ENCODE measurements at places on chromosomes 6 and 20.
A peak's percentile ranks its signal among the peaks of the same experiment; 100 is the strongest.

DNA sequence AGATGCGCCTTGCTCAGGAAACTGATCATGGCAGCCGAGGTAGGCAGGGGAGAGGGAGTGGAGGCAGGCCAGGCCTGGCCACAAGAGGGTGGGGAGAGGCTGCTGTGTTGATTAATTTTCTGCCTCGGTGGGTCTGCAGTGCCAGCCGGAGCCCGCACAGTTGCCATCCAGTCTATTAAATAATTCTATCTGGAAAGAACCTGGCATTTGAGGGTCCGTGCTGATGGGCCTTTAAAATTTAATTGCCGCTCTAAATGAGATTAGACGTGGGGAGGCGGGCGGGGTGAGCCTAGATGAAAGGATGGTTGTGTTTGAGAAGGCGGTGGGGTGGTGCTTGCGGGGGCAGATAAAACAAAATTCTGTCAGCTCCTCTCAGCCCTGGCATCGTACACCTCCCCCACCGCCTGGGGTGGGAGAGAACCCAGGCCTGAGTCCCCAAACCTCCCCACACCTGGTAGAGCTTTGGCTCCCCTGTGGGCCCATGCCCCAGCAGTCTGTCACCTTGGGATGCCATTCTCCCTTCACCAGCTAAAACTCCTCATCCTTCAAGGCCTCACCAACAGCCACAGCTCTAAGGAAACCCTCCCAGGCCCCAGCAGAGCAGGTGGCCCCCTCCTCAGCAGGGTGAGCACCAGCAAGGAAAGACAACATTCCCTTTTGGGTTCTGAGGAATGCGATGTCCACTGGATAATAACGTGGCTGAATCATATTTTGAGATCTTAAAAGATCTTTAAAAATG is 167.3 kb downstream of the GRM4 start:
- DNase-seq, result peak; percentile 3

DNA sequence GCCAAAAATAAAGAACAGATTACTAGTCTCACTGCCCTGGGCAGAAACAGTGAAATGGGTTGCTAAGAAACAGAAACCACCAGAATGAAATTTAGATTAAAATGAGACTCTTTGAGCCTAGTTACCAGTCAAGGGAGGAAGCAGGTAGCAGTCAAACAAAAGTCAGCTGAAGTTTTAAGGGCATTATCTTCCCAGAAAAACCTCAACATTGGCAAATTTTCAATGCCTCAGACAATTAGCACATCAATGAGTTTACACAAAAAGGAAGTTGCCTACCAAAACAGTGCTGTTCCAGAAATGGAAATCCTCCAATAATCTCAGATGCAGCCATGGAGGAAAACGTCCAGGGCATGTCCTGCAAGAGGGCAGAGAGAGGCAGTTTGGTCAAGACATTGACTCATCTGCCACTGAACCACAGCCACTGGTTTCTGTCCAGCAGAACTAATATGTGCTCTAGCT is 399.7 kb upstream of the ADGRB3 start:
- no peak for DNase-seq

- DNase-seq, result no peak
Observed at GRCh38 chr6:31407699-31408098, 4.3 kb downstream of the MICA start.

GRCh38 chr6:93454533-93454932 is 35.2 kb upstream of the EPHA7 start:
- no peak for DNase-seq

DNA sequence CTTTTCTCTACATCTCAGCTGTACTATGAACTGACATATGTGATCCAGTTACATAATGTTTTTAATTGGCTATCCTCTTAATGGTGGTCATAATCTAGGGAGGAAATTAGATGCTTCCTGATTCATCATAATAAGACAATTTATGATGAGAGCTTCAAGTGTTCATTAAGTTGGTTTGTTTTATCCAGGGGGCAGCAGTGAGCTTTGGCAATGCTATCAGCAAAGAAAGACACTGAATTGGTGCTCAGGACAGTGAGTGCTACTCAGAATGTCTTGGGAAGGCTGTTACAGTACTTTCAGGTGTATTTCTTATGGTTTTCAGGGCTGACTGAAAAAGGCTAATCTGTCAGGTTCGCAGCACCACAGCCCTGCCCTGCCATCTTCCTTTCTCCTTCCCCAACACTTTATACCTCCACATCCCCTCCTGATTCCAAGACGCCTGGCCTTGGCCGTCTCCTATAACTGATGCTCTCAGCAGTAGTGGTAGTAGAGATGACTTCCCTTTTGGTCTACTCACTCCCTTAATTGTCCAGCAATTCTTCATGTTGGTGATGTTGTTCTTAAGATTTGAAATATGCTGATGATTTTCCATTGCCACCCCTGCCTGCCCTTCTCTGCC is 67.0 kb upstream of the TNFAIP3 start:
- DNase-seq, result peak; percentile 66
